ENCODE measurements at places on chromosomes 11 and 22.

GRCh38 chr22:30860176-30861105, 108.1 kb downstream of the MORC2 start:
- DNase-seq = no peak

DNA sequence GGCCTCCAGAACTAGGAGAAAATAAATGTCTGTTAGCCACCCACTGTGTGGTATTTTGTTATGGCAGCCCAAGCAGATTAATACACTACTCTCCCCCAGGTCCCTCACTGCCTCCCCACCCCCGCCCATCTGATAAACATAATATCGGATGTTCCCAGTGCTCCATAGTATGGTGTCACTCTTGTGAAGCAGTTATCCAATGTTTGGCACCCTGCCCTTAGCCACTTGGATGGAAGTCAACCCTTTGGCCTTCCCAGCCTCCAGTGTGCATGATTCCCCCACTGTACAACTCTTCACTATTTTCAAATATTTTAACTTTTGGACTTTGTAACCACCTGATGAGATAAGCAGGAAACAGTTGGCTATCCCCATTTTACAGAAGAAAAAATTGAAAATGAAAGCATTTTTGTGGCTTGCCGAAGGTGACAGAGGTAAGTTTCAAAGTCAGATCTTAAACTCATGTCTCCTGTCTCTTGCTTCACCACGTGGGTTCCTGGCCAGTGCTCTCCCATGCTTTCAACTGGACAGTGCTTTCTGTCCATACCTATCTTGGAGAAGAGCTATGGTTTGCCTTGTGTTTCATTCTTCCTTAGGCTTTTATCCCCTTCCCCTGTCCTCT, 53.2 kb downstream of the ALX4 start:
- peak; percentile 29 for DNase-seq

- DNase-seq = no peak
Measured at GRCh38 chr11:10502770-10503169, 38.2 kb downstream of the RNF141 start.

GRCh38 chr11:71204748-71205664, 47.4 kb downstream of the SHANK2 start:
- DNase-seq = no peak

DNA sequence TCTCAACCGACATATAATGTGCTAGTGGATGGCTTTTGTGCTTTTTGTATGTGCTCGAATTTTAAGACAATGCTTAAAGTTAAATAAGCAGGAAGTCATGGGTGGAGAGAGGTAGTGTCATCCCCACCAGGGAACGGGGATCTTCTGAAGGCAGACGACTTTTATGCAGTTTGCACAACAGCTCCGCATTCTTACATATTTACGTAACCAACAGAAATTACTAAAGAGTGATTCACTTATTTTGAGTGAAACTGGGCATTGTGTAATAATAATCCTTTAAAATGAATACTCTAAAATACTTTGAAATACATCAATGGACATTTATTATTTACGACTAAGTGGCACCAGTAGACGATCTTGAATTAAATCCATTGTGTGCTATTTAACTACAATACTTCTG, 305.1 kb downstream of the CNTN5 start:
- peak; percentile 98 for DNase-seq

DNA sequence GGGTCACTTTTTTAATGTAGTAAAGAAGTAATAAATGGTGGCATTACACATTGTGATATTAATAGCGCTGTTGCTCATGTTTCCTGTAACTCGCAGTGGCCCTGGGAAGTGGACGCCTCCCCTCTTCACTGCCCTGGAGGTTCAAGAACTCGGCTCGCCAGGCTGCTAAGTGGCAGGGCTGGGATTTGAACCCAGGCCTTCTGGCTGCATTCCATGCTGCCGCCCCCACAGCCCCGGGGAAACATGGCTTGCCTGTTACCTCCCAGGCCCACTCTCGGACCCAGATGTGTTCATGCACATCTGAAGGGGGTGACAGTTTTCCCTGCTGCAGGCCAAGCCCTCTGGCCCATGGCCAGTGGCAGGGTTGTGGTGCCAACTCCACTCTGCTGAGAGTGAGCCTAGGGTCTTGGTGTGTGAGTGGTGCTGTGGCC, 25.0 kb upstream of the MGAT3 start:
- no peak for DNase-seq

GRCh38 chr11:2089536-2090165, 49.5 kb downstream of the IGF2 start:
- DNase-seq = peak; percentile 60

DNA sequence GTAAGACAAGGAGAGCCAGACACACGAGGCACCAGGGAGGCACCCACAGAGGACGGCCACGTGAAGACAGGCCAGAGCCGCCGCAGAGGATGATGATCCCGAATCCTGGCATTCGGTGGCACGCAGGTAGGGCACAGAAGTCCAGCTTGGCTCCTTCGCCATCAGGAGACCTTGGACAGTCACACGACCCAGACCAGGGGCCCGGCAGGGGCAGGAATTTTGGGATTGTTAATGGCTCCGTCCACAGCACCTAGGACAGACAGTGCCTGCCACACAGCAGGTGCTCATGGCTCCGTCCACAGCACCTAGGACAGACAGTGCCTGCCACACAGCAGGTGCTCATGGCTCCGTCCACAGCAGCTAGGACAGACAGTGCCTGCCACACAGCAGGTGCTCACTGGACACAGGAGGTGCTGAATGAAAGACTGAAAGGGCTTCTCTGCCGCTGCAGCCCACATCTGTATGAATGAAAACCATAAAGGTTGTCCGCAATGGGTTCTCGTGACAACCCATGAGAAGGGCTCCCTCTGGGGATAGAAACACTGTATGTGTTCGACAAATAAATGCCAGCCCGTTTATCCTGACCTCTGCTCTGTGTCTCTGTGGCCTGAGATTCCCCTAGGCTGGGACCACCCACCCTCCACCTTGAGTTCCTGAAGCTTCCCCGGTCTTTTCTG, 341.6 kb downstream of the CTTN start:
- DNase-seq = no peak

- no peak for DNase-seq
Measured at GRCh38 chr11:1181853-1182535, 24.2 kb downstream of the MUC5AC start.

DNA sequence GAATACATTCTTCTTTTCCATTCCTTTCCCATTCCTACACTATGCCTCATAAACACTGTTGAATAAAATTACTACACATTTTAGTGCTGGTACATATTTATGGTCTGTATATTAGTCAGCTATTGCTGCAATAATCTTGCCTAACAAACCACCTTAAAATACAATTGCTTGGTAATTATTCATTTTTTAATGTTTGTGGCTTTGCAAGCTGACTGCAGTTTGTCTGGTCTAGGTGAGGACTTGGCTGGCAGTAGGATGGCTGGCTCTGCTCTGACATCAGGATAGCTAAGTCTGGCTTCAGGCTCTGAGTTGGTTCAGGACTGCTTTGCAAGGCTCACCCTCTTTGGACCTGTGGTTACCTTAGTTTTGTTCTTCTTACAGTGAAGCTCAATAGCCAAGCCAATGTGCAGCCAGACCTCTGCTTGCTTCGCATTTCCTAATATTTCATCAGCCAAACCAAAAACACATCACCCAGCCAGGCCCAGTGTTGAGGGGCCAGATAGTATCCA, 913.4 kb upstream of the RAG2 start:
- peak; percentile 93 for DNase-seq

GRCh38 chr11:110072930-110073329, 20.3 kb upstream of the ZC3H12C start:
- DNase-seq = no peak

GRCh38 chr22:33361581-33361980, 303.4 kb upstream of the SYN3 start:
- no peak for DNase-seq

- peak; percentile 37 for DNase-seq
Measured at GRCh38 chr11:69888483-69889181, 69.4 kb upstream of the FGF3 start.
